ENCODE measurements at places on chromosomes 1 and 21.

GRCh38 chr1:83818916-83819315 lies 180.0 kb downstream of the TTLL7 start:
- no peak for DNase-seq

- no peak for DNase-seq
Measured at GRCh38 chr1:213697192-213697802, 290.5 kb upstream of the PROX1 start.

DNA sequence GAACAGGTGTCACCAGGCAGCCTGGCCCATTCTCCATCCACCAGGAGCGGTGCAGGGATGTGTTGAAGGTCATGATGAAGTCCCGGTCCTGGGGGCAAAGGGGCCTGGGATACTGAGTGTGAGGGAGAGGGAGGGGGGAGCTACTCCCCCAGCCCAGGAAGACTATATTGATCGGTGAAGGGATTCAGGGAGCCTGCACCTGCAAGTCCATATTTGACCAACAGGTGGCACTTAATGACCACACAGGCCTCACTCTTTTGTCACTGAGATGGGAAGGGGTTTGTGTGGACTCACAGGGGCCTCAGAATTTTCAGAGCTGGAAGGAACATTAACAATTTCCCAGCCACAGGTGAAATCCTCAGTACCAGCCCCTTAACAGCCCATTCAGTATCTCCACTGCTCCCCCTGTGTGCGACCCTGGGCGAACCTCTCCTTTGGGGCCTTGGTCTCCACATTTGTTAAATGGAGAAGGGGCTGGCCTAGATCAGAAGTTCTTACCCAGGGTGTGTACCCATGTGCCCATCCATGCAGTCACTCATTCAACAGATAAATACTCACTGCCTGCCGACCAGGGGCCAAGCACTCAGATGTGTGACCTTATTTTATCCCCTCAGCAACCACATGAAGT lies 55.6 kb downstream of the NKAIN1 start:
- DNase-seq: peak; percentile 23

DNA sequence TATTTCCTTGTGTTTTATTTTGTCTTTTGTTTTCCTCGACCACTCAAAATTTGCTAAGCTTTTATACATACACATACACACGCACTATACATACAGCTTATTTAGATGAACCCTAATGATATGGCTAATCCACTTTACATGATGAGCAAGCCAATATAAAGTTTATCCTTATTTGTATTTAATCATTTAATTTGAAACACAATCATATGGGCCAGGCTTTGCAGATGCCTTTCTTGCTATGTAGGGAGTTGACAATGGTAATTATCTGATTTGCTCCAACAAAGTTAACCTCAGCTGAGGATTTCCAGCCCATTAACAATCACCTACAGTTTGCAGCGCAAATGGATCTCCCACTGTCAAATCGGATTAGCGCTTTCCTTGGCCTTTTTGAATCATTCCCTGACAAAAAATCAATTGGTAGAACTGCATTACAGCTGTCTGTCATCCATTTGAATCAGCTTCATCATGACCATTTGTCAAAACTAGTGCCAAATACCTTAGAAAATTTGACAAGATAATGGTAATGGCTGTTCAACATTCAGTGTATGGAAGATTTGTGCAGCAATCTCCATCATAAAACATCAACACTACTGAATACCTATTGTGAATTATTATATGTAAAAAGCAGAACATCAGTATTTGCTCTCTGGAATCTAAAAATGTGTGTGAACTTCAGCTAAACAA lies 352.6 kb downstream of the MRPL39 start:
- DNase-seq: no peak

- no peak for DNase-seq
Measured at GRCh38 chr1:153659656-153660055, 1.2 kb downstream of the SNAPIN start.

GRCh38 chr1:31373897-31374486 lies 1.1 kb upstream of the FABP3 start:
- no peak for DNase-seq

- peak; percentile 83 for DNase-seq
Measured at GRCh38 chr21:43728467-43729390, 9.8 kb downstream of the PDXK start.

DNA sequence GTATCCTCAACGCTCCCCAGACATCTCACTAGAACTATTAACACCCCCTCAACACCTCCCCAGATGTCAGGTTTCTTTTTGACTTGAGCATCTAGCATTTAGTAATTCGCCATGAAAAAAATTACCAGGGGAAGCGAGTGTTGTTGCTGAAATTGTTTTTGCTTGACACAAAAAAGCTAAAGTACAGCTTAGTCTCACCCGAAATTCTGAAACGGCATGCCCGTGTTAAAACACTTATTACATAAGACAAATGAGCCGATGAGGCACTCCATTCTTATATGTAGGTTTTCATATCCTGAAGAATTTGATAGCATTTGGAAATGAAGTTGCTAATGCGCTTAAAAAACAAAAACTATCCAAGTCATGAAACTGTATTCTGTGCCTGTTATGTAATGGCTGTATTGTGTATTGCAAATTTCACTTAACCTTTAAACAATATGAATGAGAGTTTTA lies 1.3 kb upstream of the NRIP1 start:
- DNase-seq: no peak

DNA sequence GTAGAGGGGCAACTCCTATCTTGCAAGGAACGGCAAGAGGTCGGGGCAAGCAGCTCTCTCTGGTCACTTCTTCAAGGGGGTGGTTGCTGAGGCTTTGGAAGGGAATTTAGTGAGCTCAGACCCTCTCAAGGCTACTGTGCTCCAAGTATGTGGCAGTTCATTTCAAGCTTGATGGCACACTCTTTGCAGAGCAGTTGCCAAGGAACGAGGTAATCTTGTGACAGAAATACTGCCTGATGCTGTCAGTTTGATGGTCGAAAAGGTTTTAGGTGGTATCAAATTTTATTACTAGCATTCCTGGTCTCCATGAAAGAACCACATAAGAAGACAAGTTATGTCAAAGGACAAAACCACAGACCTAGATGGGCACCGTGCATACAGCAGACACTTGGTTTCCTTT lies 13.1 kb downstream of the CFAP298 start:
- DNase-seq: no peak

GRCh38 chr1:164772635-164773034 lies 213.7 kb downstream of the PBX1 start:
- DNase-seq: no peak

DNA sequence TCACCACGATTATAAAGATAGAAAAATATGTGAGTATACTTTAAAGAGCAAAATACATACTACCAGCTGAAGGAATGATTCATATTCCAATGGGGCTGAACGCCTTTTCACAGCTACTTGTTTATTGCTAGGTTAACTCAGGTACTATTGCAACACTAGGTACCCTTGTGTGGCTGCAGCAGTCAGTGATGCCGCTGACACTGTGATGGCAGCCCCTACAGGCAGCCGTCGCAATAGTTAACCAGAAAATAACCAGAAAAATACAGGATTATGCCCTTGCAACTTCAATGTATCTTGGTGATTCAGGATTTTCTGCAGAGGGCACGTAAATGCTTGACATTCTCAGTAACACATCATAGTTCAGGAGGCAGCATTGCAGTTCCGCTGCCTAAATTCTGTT lies 1.6 kb upstream of the MARK1 start:
- no peak for DNase-seq

GRCh38 chr21:45957981-45958600 lies 23.5 kb upstream of the COL6A1 start:
- DNase-seq: no peak

DNA sequence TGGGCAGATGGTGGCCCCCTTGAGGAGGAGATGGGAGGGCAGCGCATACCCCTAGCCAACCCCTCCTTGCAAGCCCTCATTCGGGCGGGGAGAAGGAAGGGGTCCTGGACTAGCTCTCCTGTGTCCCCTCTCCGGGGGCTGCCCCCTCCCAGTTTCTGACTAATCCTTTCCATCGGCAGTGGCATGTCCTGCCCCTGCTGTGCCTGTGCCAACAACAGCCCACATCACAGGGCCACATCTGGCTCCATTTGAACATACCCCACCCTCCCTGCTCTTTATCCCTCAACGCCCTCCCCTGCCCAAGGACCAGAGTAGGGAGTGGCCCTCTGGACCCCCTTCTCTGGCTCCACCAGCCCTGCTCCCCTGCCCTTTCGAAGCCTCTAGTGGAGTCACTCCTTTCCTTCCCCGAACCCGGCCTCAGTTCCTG lies 11.0 kb upstream of the LMNA start:
- DNase-seq: peak; percentile 61

- DNase-seq: no peak
Measured at GRCh38 chr1:239112101-239112935, 274.1 kb upstream of the CHRM3 start.

DNA sequence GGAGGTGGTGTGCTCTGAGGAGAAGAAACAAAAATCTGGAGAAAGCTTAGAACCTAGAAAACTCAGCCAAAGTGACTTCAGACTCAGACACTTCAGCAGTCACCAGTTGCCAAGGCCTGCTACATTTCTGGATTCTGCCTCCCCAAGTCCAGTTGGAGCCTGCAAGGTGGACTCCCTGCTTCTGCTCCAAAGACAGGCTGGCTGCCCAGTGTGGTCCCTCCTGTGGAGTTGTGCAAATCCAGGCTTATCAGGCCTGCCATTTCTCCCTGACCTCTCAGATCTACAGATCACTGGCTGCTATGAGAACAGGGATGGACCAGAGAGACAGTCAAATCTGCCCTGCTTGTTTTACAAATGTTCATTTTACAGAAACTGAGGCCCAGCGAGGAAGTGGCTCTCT lies 9.9 kb downstream of the CACHD1 start:
- no peak for DNase-seq

- DNase-seq: no peak
Measured at GRCh38 chr1:5490635-5491034, 501.6 kb downstream of the NPHP4 start.

- no peak for DNase-seq
Measured at GRCh38 chr1:199009447-199009846, 370.6 kb downstream of the PTPRC start.

GRCh38 chr1:111193712-111194480 lies 6.5 kb downstream of the DENND2D start:
- DNase-seq: no peak

DNA sequence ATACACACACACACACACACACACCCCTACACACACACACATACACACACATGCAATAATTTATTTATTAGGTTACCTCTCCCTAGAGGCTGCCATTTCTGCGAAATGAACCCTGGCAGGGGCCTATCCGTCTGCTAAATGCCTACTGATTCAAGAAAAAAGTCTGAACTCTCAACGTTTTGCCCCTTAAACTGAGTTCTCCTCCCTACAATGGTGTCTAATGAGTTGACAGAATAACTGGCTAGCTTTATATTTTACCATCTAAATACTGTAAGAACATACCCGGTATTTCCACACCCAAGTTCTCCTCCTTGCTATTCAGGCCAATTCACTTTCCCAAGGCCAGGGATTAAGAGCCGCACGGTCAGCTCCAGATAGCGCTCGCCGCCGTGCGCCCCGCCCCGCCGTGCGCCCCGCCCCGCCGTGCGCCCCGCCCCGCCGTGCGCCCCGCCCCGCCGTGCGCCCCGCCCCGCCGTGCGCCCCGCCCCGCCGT lies 339 bp upstream of the RNPC3 start:
- DNase-seq: no peak

- no peak for DNase-seq
Measured at GRCh38 chr1:42992054-42992571, 33.4 kb upstream of the SLC2A1 start.
